ENCODE measurements at places on chromosomes 16 and 17. TPM values are rescaled to one million over a fixed set of nuclear protein-coding genes. Genes with fewer than 3 reads are reported as not detected.

C16orf89 gene
- 3.3 TPM for total RNA-seq

ZNF23 gene
- total RNA-seq, result 10.2 TPM

BCL6B gene
- total RNA-seq, result 0.83 TPM

NPIPA3 gene
- total RNA-seq, result 0.57 TPM

Data from smooth muscle cell of bladder (primary cell).